ENCODE measurements at places on chromosomes 4 and X.

DNA sequence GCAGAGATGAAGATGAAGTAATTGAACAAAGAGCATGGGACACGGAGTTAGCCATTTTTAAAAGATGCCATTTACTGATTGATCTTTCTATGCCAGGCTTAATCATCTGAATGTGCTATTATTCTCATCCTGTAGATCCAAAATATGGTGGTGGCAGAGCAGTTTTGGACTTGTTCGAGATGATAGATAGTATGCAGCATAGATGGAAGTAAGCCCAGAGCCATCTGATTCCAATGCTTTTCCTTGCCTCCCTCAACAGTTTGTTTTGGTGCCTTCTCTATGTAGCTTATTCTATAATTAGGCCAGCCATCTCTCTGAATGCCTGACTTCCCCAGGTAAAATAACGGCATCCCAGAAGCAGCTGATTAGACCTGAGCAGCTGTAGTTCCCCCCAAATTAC, 152.6 kb upstream of the CLNK start:
- DNase-seq = no peak

- DNase-seq = no peak
These were observed 773 bp downstream of the PRMT9 start for GRCh38 chr4:147683188-147683591.

- DNase-seq = no peak
These were observed 25.6 kb upstream of the MTM1 start for GRCh38 chrX:150542846-150543229.

GRCh38 chr4:145774473-145774872, 94.5 kb downstream of the C4orf51 start:
- no peak for DNase-seq

GRCh38 chr4:100519205-100519604, 1.4 kb upstream of the EMCN start:
- no peak for DNase-seq
